NCI-H774 (cell line): ENCODE measurements at places on chromosomes 2 and 18.

DNA sequence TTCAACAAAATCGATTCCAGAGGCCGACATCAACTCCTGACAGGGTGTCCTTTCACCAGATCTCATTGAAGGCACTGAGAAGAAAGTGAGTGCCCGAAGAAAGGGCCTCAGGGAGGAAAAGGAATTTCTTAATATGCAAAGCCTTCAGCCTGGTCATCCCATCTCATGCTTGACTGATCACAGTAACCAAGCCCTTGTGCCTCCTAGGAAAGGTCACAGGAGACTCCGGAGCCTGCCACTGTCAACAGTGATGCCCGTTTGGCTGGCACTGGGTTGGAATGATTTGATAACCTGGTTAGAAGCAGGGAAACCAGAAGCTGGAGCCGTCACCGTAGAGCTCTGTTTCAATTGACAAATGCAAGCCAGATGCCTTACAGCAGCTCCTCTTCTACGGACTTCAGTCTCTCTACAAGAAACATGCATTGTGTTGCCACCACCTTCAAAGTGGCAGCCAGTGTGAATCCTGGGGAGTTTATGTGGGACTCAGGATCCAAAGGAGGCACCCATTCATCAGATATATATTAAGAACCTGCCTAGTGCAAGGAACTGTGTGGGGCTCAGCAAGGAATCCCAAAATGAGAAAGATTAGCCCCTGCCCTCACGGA is 24.6 kb downstream of the COX7A2L start:
- DNase-seq, result no peak

DNA sequence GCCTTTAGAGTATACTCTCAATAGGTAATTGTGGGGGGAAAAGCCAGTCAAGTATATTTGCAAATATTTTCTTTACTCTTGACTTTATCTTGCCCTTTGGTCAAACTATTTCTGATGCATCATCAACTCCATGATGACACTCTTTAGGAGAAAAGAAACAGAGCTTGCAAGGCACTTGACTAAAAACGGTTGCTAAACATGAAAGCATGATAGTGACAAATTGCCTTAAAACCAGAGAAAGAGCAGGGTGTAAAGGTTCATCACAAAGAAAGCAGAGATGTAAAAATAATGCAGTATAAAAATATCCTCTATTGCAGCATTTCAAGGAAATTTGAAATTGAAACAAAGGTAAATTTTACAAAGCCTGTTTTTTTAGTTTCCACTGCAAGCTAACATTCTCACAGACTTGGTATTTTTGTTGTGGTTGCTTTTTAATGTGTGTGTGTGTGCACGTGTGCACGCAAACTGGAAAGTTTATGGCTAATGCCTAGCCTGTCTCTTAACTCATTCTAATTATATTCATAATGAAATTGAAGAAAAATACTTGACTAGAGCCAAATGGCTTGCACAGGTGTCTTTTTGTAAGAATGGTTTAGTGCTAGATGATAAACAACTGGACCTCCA is 503.6 kb downstream of the ARHGAP15 start:
- peak; percentile 42 for DNase-seq

DNA sequence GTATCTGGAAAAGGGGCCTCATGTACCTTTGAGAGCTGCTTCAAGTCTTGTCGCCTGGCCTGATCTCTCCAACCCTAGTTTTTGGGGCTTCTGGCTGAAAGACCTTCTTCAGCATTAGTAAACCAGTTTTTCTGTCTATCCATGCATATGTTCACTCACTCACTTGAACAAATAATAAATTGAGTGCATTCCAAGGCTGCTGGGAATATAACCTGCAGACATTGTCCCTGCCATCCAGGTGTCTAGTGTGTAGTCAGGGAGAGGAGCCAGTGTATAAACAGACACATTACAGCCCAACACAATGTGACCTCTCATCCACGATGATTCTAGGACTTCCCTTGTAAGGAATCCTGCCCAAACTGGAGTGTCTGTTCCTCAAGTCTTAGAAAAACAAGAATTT is 262.1 kb downstream of the PRKCE start:
- no peak for DNase-seq

GRCh38 chr2:30679426-30680088 is 127.7 kb downstream of the CAPN13 start:
- DNase-seq, result no peak

DNA sequence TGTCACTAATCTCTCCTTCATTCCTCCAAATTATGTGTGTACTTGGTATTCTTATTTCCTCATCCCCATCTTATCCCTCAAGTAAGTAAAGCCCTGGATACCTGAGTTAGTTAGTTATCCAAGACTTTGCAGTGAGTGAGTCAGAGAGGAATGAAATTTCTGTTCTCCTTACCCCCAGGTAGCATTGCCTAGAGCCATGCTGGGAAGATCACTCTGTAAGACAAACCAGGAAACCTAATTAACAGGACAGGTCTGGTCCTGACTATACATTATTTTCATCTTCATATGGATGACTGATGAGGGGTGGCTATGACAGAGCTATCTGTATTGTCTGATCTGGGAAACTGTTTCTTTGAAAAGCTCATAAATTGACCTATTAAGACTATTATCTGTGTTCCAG is 55.0 kb upstream of the ITGA6 start:
- DNase-seq, result no peak

DNA sequence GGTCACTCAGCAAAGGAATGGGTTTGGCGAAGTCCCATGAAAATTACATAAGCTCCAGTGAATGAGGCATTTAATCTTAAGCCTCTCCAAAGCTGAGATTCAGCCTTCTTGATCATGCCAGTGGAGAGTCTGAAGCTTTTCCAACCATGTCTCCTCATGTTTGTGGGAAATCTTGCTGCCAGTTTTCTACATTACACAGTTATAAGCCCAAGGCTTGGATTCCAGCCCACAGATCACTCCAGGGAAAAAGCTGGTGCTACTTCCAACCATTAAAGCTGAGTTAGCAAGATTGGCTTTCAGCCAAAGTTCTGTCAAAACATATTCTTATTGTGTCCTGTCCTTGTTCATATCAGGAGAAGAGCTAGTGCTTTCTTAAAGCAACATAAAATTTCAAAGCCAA is 293.8 kb downstream of the LRRTM4 start:
- DNase-seq, result no peak

DNA sequence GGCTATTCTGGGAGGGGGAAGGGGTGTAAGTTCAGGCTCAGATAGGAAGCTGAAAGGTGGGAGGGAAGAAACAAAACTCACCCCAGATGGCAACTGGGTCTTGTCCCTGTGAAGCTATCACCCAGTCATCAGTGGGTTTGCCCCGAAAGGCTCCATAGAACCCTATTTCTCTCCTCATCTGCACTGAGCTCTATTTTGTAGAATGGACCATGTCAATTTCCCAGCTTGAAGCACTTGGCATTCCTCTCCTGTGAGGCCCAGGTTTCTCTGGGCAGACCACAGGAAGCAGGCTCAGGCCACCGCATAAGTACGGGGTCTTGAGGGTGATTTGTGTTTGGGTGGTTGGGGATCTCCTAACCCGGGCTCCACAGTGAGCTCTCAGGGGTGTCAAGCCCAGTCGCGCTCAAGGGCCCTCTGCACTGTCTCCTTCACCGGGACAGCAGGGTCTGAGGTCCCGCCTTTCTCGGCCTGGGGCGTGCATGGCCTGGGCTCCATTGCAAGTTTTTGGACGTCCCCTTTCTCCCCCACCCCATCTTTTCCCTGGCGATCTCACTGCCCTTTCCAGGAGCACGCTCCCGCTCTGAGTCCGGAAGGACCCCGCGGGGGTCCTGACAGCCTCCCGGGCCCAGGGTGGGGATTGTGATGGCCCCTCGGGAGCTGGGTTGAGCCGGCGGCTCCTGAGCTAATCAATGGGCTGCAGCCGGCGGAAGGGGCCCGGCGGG is 27.3 kb upstream of the NOTO start:
- no peak for DNase-seq

GRCh38 chr18:49251451-49251850 is 209.0 kb downstream of the DYM start:
- DNase-seq, result no peak

DNA sequence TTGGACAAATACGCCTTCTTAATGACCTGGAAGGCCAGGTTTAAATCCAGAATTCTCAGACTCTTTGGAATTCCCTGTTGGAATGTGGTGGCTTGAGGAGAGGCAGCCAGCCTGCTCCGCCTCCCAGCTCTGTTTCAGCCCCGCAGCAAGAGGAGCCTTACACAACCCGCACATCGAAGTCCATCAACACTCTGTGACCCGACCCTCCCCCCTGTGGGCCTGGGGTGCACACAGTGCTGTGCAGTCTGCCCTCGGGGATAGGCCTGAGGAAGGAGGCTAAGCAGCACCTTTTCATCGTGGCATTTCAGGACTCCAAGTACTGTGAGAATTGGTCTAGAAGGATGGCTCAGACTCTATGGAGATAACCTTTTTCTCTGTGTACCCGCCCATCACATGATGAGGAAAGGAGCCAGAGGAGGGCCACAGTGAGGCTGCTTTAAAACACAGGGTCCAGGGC is 73.7 kb downstream of the GREB1L start:
- DNase-seq, result no peak

DNA sequence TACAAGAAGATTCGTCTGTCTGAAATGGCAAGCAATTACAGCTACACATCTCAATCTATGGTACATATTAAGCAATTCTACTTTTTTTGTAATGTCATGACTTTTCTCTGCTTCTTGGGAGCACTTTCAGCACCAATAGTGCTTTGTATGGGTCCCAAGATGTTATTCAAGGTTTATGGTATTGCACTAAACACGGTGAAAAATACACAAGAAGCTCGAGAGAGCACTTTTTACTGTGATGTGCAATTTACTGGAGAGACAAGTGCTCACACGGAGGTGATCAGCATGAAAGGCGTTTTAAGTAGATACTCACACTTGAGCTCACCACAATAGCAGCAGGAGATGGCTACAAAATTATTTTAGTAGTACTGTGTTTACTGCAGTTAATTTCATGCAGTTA is 783.6 kb downstream of the CBLN2 start:
- DNase-seq, result peak; percentile 21

DNA sequence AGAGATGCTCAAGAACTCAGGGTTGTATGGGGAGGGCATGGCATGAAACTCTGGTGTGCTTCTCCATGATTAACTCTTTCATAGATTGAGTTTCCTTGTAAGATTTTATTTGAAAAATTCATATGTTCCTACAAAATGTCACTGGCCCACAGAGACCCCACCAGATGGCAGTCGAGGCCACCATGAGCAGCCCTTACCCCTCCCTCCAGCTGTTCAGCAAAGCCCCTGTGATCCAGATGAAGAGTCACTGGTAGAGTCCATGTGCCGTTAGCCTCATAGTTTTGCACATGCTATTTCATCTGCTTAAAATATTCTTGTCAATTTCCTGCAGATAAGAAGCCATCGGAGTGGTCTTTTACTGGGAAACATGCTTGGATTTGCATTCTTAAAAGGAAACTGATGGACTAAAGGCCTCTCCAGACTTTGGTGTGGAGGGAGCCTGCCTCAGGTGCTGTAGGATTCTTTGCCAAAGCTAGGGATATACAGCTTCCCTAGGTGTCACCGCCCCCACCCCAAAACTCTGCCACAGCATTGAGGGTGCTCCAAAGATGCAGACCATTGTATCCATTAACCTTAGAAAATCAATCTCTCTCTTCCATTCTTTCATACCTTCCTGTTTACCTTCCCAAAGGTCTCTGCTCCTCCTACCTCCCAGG is 18.8 kb downstream of the ZNF385B start:
- no peak for DNase-seq

- DNase-seq, result no peak
Observed at GRCh38 chr18:43398601-43399000, 121.3 kb upstream of the SYT4 start.

GRCh38 chr2:233453111-233453915 is 99.0 kb downstream of the DGKD start:
- no peak for DNase-seq

DNA sequence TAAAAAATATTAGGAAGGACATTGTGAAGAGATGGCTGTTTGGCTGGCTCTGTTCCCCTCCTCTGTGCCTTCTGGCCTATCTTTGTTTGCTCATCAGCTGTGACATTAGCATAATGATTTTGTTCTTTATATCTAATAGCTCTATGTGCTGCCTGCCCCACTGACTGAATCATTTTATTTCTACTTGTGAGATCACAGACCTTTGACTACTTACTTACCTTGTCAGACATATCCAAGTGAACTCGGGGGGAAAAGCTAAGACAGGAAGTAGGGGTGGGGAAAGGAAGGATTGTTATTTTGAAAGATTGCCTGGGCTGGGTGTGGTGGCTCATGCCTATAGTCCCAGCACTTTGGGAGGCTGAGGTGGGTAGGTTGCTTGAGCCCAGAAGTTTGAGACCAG is 104.2 kb downstream of the ASAP2 start:
- no peak for DNase-seq

GRCh38 chr18:50186385-50186784 is 8.6 kb downstream of the MYO5B start:
- DNase-seq, result no peak

GRCh38 chr2:178331474-178332432 is 119.2 kb downstream of the PRKRA start:
- DNase-seq, result no peak
